ENCODE measurements at places on chromosomes 12 and 14.

- no peak for DNase-seq
Measured at GRCh38 chr14:24891987-24892496, 157.9 kb downstream of the STXBP6 start.

GRCh38 chr12:9024512-9024911, 35.2 kb downstream of the KLRG1 start:
- DNase-seq = no peak

DNA sequence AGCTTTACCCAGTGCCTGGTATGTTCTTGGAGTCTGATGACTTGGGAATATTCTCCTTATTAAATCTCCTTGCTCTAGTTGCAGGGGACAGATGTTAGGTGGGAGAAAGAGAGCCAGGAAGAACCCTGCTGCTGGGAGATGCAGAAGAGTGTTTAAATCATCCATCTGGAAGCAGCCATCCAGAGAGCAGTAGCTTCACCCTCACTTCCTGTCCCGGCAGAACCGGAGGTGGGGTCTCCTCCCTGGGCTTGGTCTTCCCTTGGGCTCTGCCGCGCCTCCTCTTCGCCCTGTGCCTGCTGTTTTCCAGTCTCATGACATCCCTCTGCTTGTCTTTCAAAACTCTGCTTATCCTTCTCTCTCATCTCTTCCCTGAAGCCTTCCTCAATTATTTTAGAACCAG, 15.5 kb downstream of the B4GALNT3 start:
- DNase-seq = no peak

DNA sequence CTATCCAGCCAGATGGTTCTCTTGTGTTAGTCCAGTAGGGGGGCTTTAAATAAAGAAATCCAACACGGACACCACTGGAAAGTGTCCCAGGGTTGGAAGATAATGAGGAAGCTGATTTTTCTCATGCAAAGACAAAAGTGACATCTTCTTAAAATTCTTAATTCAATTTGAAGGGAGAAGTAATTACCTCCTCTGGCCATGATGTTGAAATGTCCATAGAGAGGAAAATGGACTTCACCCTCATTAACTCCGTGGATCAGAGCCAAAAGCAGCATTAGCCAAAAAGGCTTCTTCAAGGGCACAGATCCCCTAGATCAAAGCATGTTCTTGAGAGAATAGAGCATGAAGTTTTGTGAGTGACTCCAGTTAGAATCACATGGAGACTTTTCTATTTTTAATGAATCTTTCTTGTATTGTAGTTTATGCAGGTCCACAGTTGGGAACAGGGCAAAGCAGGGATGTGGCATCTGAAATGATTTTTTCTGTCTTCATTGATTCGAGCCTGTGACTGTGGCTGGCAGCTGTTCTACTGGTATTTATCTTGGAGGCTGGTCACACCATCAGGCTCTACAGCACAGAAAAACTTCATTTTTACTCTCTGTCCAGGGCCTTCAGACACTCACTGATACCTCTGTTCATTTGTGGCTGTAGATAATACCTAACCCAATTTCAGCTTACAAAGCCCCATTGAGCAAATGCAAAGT, 1002.5 kb downstream of the AACS start:
- no peak for DNase-seq

DNA sequence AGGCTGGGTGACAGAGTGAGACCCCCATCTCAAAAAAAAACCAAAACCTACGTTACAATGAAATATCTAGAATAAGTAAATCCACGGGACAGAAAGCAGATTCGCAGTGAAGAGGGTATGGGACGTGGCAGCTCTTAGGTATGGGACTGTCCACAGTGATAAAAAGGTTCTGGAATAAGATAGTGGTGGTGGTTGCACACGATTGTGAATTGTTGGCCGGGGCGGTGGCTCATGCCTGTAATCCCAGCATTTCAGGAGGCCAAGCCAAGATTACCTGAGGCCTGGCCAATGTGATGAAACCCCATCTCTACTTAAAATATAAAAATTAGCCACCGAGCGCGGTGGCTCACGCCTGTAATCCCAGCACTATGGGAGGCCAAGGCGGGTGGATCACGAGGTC, 76.3 kb downstream of the KDM2B start:
- no peak for DNase-seq

- DNase-seq = no peak
Measured at GRCh38 chr12:13154831-13155230, 41.7 kb upstream of the EMP1 start.

DNA sequence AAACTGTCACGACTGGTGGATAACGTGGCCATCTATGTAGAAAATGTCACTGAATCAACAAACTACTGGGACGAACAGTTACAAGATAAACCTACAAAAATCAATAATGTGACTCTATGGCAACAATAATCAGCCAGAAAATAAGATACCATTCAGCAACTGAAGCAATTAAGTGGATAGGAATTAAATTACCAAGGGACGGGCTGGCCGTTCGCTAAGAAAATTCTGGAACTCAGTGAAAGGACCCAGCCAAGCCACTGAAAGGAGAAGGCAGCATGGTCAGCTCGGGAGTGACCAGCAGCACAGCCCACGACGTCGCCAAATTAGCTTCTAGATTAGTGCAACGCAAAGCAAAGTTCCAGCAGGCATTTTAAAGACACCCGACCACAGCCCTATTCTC, 33.6 kb upstream of the TMEM179 start:
- DNase-seq = no peak

DNA sequence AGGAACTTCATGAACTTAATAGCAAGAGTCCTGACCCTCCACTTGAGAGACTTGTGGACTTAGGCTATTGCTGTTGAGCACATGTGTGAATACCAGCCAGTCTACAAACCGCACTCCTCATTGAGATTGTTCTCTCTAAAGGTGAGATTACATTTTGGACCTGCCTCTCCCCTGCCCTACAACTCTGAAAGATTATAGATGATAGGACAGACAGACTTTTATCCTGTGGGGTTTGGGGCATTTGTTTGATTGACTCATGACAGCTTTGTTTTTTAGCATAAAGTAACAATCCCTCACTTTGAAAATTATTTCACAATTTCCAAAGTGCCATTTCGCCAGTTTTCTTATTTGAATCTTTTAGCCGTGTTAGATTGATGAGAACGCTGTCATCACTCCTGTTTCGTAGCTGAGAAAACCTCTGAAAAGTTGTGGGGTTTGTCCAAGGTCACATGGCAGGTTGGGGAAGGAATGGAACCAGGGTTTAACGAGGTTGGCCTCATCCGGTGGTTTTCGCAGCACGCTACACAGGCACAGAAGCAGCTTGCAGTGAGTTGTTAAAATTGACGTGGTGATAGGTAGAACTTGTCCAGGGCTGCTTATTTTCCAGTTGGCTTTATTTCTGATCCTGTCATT, 836 bp downstream of the EVL start:
- no peak for DNase-seq

DNA sequence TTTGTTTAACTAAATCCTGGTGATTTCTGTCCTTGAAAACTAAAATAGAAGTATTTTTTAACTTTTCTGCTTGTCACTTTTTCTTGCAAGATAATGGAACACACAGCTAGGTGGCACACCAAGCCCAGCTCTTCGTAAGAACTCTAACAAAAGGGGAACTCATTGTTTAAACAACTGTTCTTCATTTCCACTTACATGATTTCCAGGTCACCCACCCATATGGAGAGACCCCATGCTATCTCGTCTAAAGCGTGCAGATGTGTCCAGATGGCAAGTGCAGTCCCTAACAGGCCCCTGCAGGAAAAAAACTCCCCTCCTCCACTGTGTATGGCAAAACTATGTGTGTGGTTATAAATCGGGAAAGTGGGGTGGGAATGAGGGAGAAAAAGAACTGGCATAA, 43.3 kb upstream of the NT5DC3 start:
- DNase-seq = no peak

DNA sequence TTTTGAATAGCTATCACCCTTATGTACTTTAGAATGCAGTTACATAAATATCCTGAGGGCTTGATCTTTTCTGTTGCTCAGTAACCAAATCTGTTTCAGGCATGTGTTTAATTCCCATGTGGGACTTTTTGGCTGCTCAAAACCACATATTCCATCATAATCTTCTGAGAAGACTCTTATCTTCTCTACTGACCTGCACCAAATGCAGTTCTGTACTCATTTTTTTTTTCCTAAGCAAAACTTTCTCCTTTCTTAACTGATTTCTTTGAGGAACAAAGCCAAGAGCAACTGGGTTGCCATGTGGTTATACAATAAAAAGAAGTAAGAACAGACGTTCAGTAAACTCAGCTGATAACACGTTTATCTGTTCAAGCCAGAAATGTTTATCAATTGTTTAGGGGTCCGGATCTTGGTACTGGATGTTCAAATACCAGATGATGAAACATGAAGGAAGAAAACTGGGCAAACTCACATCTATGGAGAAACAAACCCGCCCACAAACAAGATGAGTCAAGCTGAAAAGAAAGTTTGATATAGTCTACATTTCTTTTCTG, 50.1 kb downstream of the TMEM132C start:
- no peak for DNase-seq

DNA sequence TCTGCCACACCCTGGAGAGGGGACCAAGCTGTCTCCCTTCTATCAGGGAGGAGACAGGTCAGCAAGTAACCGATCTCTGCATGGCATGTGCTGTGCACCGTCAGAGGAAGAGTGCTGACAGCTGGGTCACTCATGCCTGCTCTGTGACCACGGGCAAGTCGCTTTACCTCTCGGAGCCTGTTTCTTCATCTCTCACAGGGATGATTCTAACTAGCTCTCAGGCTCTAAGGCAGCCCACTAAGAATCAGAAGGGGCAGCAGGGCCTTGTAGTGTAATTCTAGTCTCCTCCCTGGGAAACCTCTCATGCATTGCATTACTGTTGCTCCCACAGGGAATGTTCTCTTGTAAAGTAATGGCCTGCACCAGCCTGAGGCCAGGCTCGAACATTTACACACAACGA, 11.9 kb downstream of the CD9 start:
- DNase-seq = no peak

DNA sequence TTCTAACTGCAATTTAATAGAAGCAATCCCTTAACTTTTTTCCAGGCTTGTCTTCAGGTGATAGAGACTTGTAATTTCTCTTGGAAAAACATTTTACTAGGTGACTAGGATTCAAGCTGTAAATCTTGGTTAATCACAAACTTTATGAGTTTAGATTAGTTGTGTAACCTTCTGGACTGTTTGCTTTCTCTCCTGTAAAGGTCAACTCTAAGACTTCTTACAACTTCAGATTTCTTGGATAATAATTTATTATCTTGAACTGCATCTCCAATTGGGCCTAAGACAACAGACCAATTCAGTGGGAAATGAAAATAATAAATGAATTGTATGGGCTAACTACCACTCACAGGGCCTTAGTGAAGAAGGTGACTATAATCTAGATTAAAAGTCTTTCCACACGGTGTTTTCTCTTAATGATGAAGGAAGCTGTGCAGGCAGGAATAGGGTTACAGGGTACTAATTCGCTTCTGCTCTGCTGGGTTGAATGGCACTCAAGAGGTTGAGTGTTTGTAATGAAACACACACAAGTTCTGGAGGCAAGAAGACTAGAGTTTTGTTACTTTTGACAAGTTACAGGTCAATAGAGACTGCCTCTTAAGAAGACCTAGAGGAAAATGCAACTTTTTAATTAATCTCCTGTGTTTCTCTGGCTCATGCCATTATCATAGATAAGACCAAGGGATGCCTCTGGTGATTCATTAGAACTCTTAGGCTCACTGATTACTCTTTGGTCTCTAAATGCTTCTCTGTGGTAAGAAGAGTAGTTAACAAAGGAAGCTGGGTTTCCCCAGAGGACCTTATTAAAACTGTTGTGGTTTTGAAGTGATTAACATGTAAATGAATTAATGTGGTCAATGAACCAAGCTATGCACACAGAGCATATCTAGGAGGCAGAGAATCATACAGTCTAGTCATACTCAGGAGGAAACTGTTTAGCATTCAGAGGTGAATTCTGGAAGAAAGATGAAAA, 30.0 kb upstream of the OR4E1 start:
- no peak for DNase-seq

GRCh38 chr12:111297703-111298426, 71.0 kb downstream of the PHETA1 start:
- DNase-seq = no peak

GRCh38 chr12:80121661-80122060, 22.3 kb downstream of the OTOGL start:
- DNase-seq = no peak

GRCh38 chr14:56162476-56162875, 44.3 kb downstream of the PELI2 start:
- DNase-seq = no peak

DNA sequence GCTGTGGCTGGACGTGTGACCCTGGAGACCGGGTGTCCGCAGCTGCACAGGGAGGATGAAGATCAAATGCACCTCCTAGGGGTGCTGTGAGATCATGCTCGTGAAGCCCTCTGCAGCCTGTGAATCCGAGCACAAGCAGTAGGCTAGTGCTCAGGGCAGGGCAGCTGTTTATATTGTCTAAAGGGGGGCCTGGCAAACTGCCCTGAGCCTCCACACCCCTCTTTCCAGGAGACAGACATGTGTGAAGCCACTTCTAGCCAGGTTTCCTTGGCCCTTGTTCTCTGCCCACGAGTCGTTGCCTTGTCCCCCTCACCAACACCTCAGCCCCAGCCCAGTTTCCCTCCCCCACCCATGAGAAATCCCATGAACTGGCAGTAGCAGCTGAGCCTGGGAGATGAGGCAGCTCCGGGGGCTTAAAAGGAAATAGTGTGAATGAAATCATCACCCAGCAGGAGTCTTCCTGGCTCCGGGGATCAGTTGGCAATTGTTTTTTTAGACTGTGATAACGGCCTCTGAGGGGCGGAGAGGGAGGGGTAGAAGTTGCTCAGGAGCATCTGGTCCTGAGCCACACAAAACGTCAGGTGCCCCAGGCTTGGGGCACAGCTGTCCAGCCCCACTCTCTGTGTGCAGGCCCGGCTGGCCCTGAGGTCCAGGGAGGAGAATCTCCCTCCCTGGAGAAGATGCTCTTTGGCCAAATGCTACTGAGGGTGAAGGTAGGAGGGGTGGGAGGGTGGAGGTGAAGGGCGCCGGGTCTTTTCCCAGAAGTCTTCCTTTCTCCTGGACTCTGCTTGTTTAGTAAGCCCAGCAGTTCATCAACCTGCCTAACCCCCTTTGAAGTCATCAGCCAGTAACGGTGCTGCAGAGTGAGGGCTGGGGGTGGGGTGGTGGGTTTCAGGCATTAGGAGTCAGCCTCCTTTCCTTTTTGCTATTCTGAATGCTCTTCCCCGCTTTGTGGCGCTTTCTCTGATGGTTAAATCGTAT, 4.0 kb downstream of the FGF6 start:
- DNase-seq = no peak

DNA sequence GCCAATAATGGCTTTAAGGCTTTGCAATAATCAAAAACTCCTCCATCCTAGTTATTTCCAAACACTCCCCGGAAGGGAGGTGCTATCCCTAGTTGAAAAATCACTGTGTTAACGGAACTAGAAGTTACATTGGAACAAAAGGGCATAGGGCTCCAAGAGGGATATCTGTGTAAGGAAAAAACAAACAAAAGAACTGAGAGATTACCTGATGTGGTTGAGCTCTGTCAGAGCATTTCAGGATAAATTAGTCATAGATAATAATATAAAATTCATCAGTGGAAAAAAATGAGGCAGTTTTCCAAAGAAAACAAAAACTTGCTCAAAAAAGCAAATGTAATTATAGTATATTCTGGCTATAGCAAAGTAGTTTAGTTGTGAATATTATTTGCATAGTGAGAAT, 27.4 kb upstream of the PAPLN start:
- DNase-seq = no peak
